Fibroblast of skin of left biceps (primary cell): ENCODE measurements at places on chromosomes 1 and 21.
A peak's percentile ranks its signal among the peaks of the same experiment; 100 is the strongest.

- DNase-seq, result no peak
Observed at GRCh38 chr1:202702088-202702487, 8.2 kb downstream of the SYT2 start.

- no peak for DNase-seq
Observed at GRCh38 chr1:35715568-35716002, 3.1 kb downstream of the C1orf216 start.

DNA sequence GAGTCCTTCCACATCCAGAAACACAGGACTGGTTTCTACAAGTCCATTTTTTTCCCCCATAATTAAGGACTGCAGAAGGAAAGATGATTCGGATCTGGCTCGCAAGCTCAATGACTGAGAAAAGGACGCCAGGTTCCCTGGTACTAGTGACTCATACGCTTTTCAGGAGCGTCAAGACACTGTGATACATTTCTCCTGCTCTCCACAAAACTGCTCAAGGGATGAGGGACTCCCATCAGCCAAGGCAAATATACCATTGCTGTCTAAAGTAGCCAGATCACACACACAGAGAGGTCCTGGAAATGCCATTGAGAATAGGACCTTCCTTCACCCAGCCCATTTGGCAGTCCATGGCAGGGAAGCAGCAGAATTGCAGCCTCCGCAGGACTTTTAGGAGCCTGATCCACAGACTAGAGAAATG lies 253.6 kb upstream of the IRF2BP2 start:
- DNase-seq, result no peak

DNA sequence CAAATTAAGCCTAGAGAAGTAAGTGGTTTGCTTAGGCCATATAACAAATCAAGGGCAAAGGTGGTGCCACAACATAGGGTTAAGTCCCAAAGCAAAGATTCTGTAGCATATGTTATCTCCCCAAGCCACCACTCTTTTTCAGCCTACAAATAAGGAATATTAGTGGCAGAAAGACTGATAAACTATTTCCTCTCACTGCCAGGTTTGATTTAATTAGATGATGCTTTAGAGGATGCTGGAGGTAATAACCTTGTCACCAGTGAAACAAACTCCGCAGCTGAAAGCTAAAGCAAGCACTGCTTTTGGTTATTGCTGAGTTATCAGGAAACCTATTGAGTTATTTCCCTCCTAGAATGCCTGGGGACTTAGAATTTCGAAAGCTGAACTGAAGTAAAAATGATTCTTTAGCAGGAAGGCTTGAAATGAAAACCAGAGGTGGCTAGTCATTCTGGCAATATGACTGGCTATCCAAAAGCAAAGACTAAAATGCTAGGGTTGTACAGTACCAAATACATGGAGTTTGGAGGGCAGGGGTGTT lies 145.2 kb downstream of the SYT2 start:
- DNase-seq, result no peak

DNA sequence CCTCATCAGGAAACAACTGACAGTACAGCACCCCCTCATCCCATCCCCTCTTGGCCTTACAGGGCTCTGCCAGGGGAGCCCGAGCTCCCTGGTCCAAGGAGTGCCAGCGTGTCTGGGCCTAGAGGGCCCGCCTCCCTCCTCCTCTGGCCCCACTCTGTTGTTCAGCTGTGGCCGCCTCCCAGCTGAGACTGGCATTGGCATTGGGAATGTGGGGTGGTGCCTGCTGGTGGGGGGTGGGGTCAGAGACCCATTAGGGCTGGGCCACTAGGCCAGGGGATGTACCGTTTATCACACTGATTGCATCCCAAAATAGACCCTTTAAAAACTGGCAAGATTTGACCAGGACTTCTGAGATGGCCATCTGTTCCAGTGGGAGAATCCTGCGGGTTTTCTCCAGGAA lies 1.4 kb downstream of the LDLRAP1 start:
- no peak for DNase-seq

- no peak for DNase-seq
Observed at GRCh38 chr1:203701606-203702005, 63.4 kb upstream of the LAX1 start.

DNA sequence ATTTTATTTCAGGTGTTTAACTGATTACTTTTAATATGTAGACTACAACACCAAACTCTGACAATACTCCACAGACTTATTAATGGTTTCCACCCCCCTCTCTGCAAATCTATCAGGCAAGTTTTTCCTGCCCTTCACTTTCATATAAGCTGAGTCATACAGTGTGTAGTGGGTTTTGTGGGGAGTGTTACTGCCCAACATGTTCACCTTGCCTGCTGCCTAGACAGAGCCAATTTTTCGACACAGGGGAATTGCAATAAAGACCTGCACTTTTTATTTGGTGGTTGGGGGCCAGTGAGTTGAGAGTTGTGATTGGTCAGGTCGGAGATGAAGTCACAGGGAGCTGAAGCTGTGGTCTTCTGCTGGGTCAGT lies 119.7 kb downstream of the PPIAL4G start:
- DNase-seq, result no peak

GRCh38 chr21:34965200-34966174 lies 83.6 kb downstream of the RUNX1 start:
- DNase-seq, result no peak

DNA sequence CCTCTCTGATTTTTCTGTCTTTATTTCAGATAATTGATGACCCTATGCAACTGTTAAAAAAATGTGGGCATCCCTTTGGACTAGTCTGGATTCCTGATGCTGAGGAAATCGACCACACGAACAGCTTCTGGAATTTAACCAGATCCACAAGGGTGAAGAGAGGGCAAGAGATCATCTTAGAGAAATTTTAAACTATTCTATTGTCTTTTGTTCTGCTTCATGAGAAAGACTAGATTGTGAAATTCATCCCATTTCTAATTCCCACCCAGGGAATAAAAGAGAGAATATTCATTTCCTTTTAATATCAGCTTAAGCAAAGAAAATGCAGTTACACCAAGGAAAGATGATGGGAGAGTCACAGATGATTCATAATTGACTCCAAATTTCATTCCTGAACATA lies 71.8 kb downstream of the DUSP10 start:
- peak; percentile 50 for DNase-seq

DNA sequence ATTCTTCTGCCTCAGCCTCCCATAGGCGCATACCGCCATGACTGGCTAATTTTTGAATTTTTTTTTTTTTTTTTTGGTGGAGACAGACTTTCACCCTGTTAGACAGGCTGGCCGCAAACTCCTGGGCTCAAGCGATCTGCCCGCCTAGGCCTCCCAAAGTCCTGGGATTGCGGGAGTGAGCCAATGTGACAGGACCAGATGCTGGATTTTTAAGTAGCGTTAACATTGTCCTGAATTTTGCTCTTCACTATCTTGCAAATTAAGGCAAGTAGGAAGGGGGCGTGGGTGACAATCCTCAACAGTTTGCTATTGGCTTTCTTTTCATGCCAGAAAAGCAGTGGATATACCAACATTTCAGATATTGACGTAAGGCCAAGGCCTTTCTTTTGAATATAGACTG lies 49.7 kb upstream of the TSNAX start:
- no peak for DNase-seq

DNA sequence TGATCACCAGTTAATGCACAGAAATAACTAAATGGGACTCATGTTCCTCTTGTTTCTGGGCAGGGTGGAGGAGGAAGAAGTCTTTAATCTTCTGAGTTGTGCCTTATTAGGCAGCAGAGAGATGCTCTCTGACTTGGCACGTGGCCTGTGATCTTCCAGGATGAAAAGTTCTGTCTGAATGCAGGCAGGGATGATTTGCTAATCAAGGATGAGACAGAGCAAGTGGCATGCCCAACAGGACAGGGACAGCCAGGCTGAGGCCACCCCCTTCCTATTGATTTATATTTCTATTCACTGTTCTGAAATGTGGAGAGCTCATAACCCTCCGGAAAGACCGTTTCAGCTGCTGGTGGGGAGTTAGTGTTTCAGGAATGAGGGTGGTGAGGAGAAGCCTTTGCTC lies 477.8 kb upstream of the CAMK1G start:
- no peak for DNase-seq

- no peak for DNase-seq
Observed at GRCh38 chr1:89708751-89709375, 75.9 kb downstream of the LRRC8C start.
